ENCODE measurements at places on chromosomes 5 and 9.

- no peak overlapping the region for H3K4me3 ChIP-seq
- H3K36me3 ChIP-seq: no peaks in the 10 kb centered on the region
- DNase-seq: no peak
- H3K27me3 ChIP-seq: no peaks in the 10 kb centered on the region
- no peak overlapping the region for H3K27ac ChIP-seq
- no peaks in the 10 kb centered on the region for H3K4me1 ChIP-seq
Measured at GRCh38 chr5:101080462-101081240, 177.6 kb upstream of the ST8SIA4 start.

GRCh38 chr5:18491349-18491748, 857.1 kb downstream of the TAF11L14 start:
- DNase-seq: no peak
- no peaks in the 10 kb centered on the region for H3K27me3 ChIP-seq
- no peaks in the 10 kb centered on the region for H3K36me3 ChIP-seq
- no peak overlapping the region for H3K27ac ChIP-seq

- H3K27me3 ChIP-seq: no peaks in the 10 kb centered on the region
- no peak for DNase-seq
- no peak overlapping the region for H3K27ac ChIP-seq
- no peak overlapping the region for H3K4me3 ChIP-seq
Measured at GRCh38 chr5:171477666-171478065, 58.2 kb downstream of the FGF18 start.

- no peak for DNase-seq
- no peak overlapping the region for H3K4me3 ChIP-seq
- H3K27ac ChIP-seq: no peak overlapping the region
- H3K27me3 ChIP-seq: no peaks in the 10 kb centered on the region
Measured at GRCh38 chr9:99070681-99071080, 34.2 kb upstream of the TGFBR1 start.

DNA sequence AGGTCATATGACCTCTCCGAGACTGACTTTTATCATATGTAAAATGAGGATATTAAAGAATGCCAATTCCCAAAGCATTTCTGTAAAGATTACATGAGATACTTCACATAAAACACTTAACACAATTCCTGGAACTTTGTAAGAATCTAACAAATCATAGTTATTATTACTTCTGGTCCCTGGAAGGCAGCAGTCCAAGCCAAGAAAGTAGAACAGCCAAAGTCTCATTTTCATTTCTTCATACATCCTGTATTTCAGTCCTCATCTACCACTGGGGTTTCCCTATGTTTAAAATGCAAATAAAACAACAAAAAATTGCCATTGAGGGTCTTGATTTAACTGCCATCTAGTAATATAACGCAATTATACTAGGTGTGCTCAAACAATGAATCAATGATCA, 179.5 kb downstream of the MARCHF11 start:
- H3K4me1 ChIP-seq: no peaks in the 10 kb centered on the region
- H3K27me3 ChIP-seq: no peaks in the 10 kb centered on the region
- no peak overlapping the region for H3K4me3 ChIP-seq

GRCh38 chr9:79382458-79382857, 189.3 kb upstream of the TLE4 start:
- no peaks in the 10 kb centered on the region for H3K36me3 ChIP-seq
- H3K4me3 ChIP-seq: no peak overlapping the region
- no peak for DNase-seq
- no peaks in the 10 kb centered on the region for H3K4me1 ChIP-seq

GRCh38 chr5:55254802-55255201, 21.4 kb upstream of the CCNO start:
- H3K27ac ChIP-seq: no peak overlapping the region
- H3K4me3 ChIP-seq: no peak overlapping the region
- H3K4me1 ChIP-seq: no peaks in the 10 kb centered on the region
- DNase-seq: no peak
- H3K36me3 ChIP-seq: peaks cover 26% of the 10 kb centered on the region

DNA sequence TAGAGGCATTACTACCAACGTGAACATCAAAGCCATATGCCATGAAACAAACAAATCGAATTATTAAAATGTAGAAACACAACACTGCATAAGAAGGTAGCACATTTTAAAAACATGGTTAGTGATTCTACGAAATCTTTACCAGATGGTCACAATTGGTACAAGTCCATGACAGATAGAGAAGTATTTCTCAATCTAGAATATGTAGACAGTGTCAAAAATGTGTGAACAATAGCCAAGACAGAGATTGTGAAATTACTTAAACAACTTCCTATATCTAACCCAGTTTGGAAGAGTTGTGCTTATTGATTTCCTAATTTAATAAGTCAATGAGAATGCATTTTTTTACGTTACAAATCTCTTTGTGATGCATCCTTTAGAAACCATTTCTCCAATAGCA, 1121.6 kb downstream of the MAT2B start:
- no peak overlapping the region for H3K27ac ChIP-seq
- H3K4me3 ChIP-seq: no peak overlapping the region
- no peaks in the 10 kb centered on the region for H3K36me3 ChIP-seq
- no peak for DNase-seq
- no peaks in the 10 kb centered on the region for H3K4me1 ChIP-seq
- no peaks in the 10 kb centered on the region for H3K27me3 ChIP-seq

- no peak for DNase-seq
- no peaks in the 10 kb centered on the region for H3K27me3 ChIP-seq
- no peak overlapping the region for H3K4me3 ChIP-seq
- H3K4me1 ChIP-seq: no peaks in the 10 kb centered on the region
- H3K27ac ChIP-seq: no peak overlapping the region
Measured at GRCh38 chr9:72600671-72601070, 79.3 kb downstream of the TMC1 start.

GRCh38 chr5:7474821-7475403, 79.0 kb downstream of the ADCY2 start:
- no peaks in the 10 kb centered on the region for H3K4me1 ChIP-seq
- H3K27me3 ChIP-seq: no peaks in the 10 kb centered on the region
- no peak overlapping the region for H3K27ac ChIP-seq
- DNase-seq: no peak

Measured in effector memory CD4-positive, alpha-beta T cell (primary cell).